ENCODE measurements at places on chromosomes 3 and 15.

- no peak for DNase-seq
- no peak overlapping the region for H3K27ac ChIP-seq
- no peak overlapping the region for H3K4me3 ChIP-seq
- no peaks in the 10 kb centered on the region for H3K27me3 ChIP-seq
- H3K36me3 ChIP-seq, result no peaks in the 10 kb centered on the region
- H3K4me1 ChIP-seq, result 0 out of 2 replicates have a peak, but pooled peaks cover 2% of the 10 kb centered on the region
Observed at GRCh38 chr15:64000183-64000951, 45.9 kb downstream of the DAPK2 start.

GRCh38 chr15:67480741-67481140 is 40.2 kb upstream of the C15orf61 start:
- DNase-seq, result no peak
- no peak overlapping the region for H3K4me3 ChIP-seq
- no peak overlapping the region for H3K27ac ChIP-seq
- no peaks in the 10 kb centered on the region for H3K27me3 ChIP-seq

DNA sequence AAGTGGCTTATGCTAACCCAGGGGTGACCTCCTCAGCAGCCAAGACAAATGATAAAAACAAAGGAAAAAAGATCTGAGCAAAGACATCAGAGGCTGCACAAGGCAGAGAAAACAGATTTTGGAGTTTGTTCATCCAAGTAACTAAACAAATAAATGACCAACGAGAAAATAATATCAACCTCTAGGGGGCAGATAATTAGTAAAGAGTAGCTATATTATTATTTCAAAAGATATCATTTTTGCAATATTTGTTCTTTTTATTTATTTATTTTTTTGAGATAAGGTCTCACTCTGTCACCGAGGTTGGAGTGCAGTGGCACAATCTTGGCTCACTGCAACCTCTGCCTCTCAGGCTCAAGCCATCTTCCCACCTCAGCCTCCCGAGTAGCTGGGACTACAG is 101.8 kb downstream of the PCCB start:
- no peak overlapping the region for H3K27ac ChIP-seq
- no peak overlapping the region for H3K4me3 ChIP-seq
- H3K4me1 ChIP-seq, result no peaks in the 10 kb centered on the region
- no peak for DNase-seq
- no peaks in the 10 kb centered on the region for H3K36me3 ChIP-seq
- no peaks in the 10 kb centered on the region for H3K27me3 ChIP-seq

GRCh38 chr3:46245146-46245545 is 2.9 kb downstream of the CCR3 start:
- no peak for DNase-seq
- H3K27me3 ChIP-seq, result no peaks in the 10 kb centered on the region
- H3K4me3 ChIP-seq, result no peak overlapping the region

All from H1 (cell line).